ENCODE measurements at places on chromosomes 5 and 9.

DNA sequence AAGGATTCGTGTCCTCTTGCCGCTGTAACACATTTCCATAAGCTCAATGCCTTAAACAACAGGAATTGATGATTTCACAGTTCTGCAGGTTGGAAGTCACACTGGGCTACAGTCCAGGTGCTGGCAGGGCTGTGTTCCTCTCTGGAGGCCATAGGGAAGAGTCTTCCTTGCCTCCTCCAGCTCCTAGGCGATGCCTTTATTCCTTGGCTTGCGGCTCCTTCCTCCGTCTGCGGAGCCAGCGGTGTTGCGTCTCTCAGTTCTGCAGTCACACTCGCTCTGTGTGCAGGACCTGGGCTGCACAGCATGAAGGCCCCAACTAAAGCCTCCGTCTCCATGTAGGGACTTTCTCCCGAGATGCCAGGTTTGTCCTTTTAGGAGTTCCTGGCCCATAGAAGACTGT is 70.0 kb downstream of the IL6ST start:
- DNase-seq: no peak

DNA sequence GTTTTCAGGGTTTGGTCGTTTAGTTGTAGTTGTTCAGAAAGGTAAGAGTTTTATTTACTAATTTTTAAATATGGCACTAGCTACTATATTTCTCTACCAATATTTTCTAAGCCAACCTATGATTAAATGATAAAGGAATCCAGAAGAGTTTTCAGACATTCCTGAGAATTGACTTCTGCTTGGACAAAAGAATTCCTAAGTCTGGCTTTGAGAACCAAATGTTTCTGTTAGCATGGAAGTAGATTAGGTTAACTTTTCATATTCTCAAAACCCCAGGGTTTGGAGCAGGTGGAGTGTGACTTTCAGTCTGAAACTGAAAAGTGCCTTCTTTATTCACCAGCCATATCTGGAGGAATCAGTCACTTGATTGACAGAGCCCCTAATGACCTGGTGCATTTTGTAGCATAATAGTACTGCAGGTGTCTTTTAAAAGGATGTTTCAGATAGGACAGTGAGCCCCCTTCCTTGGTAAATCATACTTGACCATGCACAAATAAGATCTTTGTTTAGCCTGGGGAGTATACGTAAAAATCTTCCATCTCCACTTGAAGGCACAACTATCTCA is 457.0 kb upstream of the ZNF462 start:
- no peak for DNase-seq

DNA sequence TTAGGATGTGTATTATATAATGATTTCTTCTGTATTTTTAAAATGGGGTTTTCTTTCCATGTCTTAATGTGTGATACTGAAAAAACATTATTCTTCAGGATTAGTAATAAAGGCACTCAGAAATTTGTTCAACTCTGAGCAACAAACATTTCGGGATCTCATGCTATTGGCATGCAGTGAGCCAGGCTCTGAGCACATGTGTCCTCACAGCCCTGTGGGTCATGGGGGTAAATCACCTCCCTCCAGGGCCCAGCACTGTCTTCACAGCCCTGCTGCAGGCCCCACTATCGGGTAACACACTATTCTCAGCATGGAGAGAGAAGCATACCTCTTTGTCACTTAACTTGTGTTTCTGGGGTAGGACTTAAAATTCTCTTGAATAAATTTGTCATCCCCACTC is 14.0 kb downstream of the TMEM174 start:
- no peak for DNase-seq

DNA sequence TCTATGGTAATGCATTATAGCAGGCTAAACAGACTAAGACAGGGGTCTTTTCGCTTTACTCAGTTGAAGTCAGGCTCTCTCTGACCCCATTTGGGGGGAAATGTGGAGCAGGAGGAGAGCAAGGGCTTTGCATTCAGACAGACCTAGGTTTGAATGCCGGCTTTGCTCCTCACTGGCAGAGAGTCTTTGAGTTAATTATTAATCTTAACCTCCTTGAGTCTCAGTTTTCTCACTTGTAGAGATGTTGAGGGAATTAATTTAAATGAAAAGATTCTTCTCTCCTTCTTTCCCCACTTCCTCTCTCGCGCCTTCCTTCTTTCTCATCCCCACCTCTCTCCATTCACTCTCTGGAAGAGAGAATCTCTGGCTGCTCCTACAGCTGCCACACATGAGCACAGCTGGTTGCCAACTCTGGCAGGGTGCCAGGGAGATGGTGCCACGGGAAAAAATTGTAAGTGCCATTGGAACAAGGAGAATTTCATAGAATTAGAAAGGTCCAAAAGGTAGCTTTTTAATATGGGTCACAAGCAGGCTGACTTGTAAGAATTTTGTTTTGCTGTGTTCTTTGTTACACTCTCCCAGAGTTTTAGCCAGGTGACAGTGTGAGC is 25.2 kb upstream of the GLRA1 start:
- DNase-seq: no peak
